Activated CD8-positive, alpha-beta memory T cell treated with anti-CD3 and anti-CD28 coated beads for 24 hours (primary cell): ENCODE measurements at places on chromosomes 7 and 10.

- no peak for DNase-seq
Measured at GRCh38 chr10:63929831-63930467, 408.7 kb downstream of the REEP3 start.

GRCh38 chr7:105974471-105974870 is 11.4 kb downstream of the CDHR3 start:
- peak; percentile 28 for DNase-seq

DNA sequence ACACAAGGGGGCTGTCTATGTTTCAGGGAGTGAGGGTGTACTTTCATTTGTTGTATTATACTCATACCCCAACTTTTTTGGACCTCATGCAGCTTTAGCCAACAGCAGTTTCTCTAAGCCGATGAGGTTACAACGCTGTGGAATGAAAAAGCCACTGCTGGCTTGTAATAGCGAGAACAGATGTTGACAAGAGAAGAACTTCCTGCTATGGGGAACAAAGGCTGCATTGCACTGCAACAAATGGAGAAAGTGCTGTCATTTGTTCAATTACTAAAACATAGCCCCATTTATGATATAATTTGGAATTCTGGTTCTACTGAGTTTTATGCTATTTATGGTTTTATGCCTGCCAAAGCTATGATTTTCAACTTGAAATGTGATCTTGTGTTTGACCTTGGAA is 104.2 kb upstream of the TMEM72 start:
- DNase-seq, result no peak

GRCh38 chr10:101141616-101142532 is 10.8 kb downstream of the TLX1 start:
- DNase-seq, result peak; percentile 92

GRCh38 chr10:123521556-123521955 is 144.6 kb upstream of the GPR26 start:
- peak; percentile 44 for DNase-seq

DNA sequence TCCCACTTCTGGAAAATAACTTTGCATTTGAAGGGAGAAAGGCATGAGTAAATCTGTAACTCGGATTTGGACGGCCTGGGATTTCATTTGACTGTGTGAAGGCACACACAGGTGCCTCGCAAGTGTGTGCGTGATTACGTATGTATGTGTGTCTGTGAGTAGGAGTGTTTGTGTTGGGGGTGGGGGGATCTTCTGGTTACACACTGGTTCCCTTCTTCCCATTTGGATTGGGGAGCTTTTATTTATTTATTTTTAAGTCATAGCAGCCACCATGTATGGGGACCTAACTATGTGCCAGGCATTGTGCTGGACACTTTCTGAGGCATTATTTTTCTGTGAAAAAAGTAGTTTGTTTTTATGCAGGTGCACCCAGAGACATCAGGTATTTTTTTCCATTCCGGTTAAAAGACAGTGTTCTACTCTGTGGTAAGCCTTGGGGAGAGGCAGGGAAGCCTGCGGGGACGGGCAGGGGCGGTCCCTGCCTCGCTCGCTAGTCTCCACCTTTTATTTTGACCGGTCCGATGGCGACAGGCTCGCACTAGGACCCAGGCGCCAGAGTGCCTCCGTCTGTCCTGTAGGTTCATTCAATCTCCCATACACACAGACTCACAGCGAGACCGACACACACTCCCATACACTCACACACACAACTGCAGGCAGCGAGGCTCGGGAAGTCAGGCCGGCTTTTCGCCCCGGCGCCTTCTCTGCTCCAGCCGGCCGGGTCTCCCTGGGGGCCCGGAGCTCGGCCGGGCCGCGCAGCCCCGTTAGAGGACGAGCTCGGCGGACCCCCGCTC is at the start of gene MXI1:
Gene MXI1, plus strand, starts transcription at position 595 of the 794 bp plus-strand sequence. CDS start 204 bp downstream, outside the sequence.
- peak; percentile 75 for DNase-seq

- DNase-seq, result no peak
Measured at GRCh38 chr10:113643183-113643582, 20.7 kb downstream of the NRAP start.

- no peak for DNase-seq
Measured at GRCh38 chr10:2953495-2953894, 113.9 kb upstream of the PFKP start.

DNA sequence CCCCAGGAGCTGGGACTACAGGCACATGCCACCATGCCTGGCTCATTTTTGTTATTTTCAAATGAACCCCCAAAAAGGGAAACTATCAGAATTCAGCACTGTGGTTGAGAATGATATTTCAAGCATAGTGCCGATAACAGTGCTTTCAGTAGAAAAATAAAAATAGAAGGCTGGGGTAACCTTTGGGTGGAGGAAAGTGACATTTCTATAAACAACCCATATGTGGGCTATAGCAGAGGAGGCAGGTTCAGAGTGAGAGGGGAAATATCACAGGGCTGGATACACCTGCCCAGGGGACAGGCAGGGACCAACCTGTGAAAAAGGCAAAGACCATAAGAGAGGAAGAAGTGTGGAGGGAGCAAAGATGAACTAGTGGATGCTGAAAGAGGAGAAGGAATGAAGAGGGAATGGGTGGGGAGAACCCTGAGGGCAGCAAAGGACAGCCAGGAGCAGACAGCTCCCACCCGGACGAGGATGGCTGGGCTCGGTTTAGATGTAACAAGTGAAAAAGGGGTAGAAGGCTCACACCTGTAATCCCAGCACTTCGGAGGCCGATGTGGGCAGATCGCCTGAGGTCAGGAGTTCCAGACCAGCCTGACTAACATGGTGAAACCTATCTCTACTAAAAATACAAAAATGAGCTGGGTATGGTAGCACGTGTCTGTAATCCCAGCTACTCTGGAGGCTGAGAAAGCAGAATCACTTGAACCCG is 56.5 kb downstream of the MAP3K8 start:
- DNase-seq, result no peak

DNA sequence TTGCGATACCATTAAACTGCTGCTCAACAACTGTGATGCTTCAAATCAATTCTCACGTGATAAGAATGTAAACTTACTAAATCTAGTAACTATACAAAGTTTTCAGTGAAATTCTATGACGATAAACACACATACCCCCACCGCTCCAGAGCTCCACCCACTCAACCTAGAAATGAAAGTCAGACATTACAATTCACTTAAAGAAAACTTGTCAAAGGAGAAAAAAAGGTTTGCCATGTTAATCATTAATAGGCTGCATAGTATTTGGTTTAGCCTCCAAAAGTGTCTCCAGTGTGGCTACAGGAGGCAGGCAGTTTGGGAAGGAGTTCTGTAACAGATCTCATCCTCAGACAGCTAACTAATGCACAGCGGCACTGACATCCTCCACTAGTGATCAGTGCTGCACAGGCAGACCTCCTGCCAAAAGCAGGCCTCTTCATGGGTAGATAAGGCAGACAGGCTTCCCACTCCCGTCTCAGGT is 3.1 kb downstream of the HERPUD2 start:
- DNase-seq, result peak; percentile 71
